Suppressor macrophage (primary cell): ENCODE measurements at places on chromosomes 13 and 19.
A peak's percentile ranks its signal among the peaks of the same experiment; 100 is the strongest.

GRCh38 chr13:65966991-65967451 is 1263.1 kb downstream of the PCDH9 start:
- DNase-seq, result no peak

- no peak for DNase-seq
Observed at GRCh38 chr13:46996316-46997030, 99.6 kb upstream of the HTR2A start.

DNA sequence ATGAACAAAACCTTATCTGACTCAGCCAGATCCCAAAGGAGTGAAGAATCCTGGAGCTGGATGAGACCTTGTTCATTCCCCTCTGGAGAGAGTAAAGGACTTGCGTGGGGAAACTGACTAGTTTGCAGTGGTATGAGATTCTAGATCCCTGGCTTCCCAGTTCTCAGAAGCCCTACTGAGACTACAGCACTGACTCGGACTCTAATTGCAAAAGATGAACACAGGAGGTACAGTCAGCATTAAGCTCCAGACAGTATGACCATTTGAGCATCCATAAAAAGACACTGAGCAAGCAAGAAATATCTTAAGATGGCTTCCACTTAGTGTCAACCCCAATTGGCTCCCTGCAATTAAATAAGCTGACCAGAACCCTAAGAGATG is 6.8 kb downstream of the ZC3H4 start:
- peak; percentile 46 for DNase-seq

GRCh38 chr19:57282011-57282643 is 1.8 kb downstream of the ZNF460 start:
- no peak for DNase-seq

DNA sequence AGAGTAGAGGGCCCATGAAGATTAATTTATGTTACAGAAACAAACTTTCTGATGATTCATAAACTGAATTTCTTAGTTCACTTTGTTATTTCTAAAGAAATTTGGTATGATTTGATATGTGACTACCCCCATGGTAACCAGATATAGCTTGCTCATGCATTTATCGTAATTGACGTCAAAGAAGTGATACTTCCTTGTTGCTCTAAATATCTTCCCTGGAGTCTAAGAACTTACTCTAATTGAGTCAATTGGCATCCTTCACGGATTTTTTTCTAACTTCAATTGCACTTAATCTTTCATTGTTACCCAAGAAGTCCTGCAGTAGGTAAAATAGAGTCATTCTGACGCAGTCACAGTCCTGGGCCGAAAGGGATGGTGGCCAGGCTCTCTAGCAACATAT is 240.9 kb downstream of the GPC5 start:
- DNase-seq, result no peak

- DNase-seq, result no peak
Observed at GRCh38 chr13:47044842-47045241, 148.0 kb upstream of the HTR2A start.

DNA sequence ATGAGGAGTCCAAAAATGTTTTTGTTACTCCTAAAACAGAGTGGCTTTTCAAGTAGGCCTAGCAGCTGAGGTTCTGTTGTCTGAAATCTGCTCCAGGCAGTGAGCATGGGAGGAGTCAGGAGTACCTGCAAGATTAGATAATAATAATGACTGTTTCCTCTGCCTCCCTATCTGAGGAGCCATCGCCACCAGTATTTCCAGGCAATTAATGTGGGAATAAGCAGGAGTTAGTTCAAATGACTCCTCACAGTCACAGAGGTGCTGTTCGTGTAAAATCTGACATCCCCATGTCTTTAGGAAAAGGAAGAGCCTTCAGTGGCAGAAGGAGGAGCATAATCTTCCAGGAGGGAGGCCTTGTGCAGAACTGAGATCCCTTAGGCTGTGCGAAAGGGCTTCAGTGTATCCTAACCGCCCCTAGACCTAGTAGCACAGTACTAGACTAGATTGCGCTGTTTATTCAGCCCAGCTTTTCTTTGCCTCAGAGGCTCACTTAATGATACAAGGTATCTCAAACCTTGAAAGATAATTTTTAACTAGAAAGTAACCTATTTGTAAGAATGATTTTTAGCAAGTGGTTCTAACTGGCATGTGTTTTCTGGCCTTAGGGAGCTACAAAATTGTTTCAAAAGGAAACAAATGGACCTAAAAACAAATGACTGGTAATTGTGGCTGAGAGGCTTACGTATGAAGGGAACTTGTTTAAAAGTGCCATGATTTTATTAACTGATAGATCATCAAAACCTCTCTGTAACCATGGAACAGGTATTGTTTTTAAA is 49.0 kb downstream of the FREM2 start:
- no peak for DNase-seq

GRCh38 chr19:34104096-34104495 is 68.2 kb upstream of the LSM14A start:
- peak; percentile 71 for DNase-seq

- no peak for DNase-seq
Observed at GRCh38 chr19:32458500-32459123, 53.0 kb downstream of the DPY19L3 start.

DNA sequence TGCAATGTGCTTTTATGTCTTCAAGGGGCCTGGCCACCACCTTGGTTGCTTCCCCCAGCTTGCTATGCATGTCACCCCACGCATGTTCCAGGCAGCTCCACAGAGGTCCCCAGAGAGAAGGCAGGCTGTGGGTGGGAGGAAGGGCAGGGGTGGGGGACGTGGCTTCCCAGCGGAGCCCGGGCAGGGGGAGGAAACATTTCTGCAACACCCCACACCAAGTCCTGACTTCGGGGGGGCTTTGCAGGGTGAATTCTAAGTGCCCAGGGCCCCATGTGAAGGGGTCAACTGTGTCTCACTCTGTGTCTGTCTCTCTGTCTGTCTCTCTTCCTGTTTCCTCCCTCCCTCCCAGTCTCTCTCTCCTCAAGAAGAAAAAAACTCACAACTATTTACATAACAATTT is 39.6 kb downstream of the LTBP4 start:
- no peak for DNase-seq

- DNase-seq, result no peak
Observed at GRCh38 chr13:88726075-88726474, 1054.9 kb downstream of the SLITRK5 start.
